ENCODE measurements at places on chromosomes 7 and 10.

GRCh38 chr7:69095127-69095526 is 503.1 kb upstream of the AUTS2 start:
- no peak for DNase-seq

DNA sequence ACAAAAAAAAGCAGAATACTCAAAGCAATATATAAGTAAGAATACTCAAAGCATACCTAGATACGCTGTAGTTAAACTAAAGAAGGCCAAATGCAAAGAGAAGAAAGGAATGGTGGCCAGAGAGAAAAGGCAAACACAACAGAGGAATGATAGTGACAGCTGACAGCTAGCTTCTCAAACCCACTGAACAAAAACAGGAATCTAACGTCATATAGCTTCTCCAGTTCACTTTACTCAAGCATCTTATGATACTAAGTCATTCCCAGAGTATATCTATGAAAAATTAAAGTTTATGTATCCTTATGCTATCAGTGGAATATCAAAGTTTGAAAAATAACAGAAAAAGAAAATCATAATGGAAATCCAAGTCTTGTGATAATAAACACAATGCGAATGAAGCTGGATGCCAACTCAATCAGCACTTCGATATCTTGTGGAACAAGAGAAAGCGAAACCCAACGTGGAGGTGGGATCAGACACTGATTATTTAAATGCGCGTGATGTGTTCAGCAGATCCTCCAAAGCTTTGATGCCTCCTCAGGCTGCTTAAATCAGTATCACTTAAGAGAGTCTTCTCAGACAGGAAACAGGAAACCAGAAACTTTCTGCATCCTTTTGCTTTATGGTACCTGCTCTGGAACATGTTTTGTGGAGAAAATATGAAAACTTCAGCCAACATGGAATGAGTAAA is 102.8 kb downstream of the PIP4K2A start:
- DNase-seq: no peak

- DNase-seq: no peak
These were observed 11.6 kb upstream of the ERCC6 start for GRCh38 chr10:49550563-49550962.

DNA sequence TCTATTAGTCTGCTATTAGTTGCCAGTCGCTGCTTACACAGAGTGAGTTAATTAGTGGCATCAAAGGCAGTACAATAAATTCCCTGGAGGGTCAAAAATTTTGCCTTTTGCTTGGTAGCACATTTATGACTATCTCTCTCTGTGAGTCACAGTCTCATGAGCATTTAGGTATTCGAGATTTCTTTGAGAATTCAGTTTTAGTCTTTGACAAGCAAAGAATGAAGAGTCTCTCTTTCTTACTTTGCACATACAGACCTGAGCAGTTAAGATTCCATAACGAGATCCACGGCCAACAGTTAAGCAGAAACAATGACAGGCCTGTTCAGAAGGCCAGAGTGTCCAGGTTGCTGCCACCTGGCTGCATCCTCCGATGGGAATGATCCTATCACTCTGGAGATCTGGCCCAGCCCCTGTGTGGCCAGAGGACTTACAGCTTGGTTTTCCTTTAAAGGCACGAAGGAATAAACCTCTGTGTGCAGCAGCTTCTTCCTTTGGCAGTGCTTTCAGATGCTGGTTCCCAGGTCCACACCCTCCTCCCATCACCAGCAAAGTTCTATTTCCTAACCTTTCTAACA is 80.6 kb downstream of the GLI3 start:
- DNase-seq: no peak

DNA sequence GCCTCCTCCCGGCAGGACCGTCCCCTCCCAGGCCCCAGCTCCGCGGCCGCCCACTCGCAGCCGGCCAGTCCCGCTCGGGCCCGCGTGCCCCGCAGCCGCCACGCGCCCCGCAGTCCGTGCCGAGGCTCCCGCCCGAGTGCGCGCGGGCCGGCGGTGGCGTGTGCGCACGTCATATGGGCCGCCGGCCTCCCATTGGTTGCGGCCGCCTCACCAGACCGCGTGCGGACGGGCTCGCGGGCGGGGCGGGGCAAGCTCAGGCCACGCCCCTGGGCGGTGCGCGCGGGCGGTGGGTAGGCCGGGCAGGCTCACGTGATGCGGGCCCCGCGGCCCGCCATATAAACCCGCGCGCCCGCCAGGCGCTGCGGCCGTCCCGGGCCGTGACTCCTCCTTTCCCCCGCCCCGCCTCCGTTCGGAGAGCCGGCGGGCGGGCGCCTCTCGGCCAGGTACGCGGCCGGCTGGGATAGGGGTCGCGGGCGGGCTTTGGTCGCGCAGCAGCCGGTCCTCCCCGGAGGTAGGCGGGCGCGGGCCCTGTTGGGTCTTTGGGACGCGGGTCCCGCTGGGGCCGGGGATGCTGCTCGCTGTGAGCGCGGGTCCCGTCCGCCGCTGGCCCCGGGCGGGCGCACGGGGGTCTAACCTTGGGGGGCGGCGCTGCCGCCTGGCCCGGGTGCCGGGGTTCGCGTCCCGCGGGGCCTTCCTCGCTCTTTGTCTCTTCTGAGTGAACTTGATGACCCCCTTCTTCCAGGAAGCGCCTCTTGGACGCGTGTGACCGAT is at the start of gene INSIG1:
Gene INSIG1, plus strand, starts transcription at position 362 of the 771 bp plus-strand sequence. Its CDS starts 408 bp downstream, at position 770.
- peak; percentile 98 for DNase-seq

- no peak for DNase-seq
These were observed 153.7 kb downstream of the TNS3 start for GRCh38 chr7:47428052-47428767.

- peak; percentile 40 for DNase-seq
These were observed 163.3 kb downstream of the USP6NL start for GRCh38 chr10:11448190-11448544.

- no peak for DNase-seq
These were observed 458.8 kb upstream of the ZMIZ1 start for GRCh38 chr10:78609976-78610375.

All from GM10248 (cell line).